CD4-positive, alpha-beta T cell (primary cell): ENCODE measurements at places on chromosomes 7 and 10. TPM values are rescaled to one million over a fixed set of nuclear protein-coding genes. Genes with fewer than 3 reads are reported as not detected.

DNA sequence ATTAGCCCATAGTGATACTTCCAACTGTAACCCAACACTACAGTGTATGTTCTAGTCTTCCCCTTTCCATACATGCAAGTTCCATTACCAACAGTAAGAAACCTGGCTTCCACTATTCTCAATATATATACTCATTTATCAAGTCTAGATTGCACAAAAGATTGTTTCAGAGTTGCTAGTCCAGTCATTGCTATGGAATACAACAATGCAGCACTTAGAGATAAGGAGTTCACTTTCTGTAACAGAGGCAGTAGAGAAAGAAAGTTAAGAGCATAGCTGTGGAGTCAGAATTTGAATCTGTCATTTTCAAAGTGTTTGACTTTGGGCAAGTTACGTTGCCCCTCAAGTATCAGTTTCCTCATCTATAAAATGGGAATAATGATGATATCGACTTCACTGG is 90.1 kb downstream of the RTKN2 start:
- DNase-seq = no peak

HABP2 gene
- total RNA-seq = not detected

HECTD2 gene
- 0.92 TPM for total RNA-seq

DNA sequence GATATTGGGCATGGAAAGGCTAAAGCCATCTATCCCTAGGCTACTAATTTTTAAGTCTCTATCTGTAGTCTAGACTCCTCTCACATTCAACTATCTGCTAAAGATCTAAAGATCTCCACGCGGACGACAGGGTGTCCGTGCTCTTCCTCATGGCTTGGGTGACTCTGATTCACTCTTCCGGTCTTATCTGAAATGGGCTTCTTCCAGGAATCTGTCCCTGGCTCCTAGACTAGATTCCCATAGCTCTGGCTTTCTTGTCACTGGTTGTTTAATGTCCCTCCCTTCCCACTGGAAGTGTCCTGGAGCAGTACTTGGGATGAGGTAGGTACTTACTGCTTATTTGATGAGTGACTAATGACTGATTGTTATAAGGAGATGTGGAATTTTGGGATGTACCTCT is 62.0 kb upstream of the PODXL start:
- no peak for DNase-seq

AP5Z1 gene
- total RNA-seq = 93.5 TPM

TMEM270 gene
- not detected for total RNA-seq

PON3 gene
- not detected for total RNA-seq

GIMAP4 gene
- 23.6 TPM for total RNA-seq

DNA sequence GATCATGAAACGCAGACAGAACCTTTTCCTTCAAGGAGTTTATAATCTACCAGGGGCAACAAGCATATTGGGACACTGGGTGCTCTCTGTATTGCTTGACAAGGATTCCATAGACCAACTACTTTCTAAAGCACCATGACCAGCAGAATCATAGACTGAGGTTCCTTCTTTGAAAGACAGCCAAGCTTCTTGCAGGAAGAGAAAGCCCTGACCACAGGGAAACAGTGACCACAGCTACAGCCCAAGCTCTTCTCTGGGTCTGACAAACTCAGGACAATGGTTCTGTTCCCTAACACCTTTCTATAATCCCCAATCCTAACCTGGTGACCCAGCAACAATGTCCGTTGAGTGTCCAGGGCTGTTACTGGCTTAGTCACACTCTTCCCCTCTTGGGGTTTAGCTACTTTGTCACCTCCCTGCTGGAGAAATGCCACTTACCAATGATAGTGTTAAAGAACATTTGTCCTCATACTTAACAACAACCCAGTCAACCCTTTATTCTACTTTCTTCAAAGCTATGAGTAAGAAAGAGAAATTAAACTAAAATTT is 155.7 kb downstream of the JAZF1 start:
- no peak for DNase-seq

DNA sequence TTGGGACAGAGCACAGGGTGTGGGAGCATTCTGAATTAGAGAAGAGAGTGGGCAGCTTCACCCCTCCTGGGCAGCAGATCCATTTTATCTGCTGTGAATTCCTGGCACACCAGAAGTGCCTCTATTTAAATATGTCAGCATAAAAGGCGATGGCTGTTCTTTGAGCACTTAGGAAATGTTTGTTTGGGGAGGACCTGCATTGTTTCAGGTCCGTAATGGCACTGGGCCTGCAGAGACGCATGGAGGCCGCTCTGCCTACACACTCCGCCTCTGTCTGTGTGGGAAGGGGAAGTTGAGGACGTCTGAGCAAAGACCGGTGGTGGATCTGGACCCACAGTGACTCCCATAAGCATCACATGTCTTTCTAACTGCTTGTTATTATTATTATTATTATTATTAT is 253.2 kb downstream of the CAMK1D start:
- no peak for DNase-seq

NOLC1 gene
- 34.2 TPM for total RNA-seq

- DNase-seq = no peak
Observed at GRCh38 chr10:115093776-115094408, 727 bp downstream of the ATRNL1 start.

DNA sequence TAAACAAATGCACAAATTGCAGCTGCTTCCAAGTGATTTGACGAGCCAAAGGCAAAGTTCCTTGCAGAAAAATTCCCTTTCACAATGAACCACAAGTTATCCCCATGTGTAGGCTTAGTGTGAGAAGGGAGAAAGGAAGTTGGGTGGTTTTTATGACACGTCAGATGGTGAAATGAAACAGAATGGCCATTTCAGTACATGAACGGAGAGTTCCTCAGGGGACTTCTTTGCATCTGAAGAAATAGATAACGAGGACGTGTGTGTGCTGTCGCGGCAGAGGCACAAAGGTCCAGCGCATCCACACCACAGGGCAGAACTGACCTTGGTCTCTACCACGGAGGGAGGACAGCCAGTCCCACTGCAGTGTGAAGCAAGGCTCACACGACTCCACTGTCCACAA is 135.9 kb downstream of the PAXIP1 start:
- DNase-seq = no peak

DNA sequence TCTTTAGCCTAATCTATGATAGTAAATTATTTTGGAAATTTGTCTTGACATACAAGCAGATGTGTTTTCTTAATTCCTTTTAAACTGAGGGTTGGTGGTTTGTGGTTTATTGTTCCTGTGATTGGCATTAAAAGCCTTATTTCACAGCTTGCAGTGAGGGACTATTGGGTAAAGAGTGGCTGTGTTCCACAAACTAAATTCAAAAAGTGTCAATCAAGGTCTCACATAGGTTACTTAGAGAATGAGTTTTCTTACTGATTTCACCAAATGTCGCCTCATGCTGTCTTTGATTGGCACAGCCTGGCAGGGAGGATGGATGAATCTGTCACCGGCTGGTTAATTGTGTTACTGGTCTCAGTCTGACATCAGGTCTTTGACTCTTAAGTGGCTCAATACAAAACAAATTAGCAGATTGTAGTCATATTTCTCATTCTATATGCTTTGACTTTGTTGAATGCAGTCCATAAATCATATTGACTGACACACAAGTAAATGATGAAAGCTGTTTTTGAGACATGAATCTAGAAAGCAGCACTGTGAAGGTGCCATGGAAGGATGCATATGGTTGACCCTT is 66.8 kb upstream of the CYP26C1 start:
- DNase-seq = no peak
